ENCODE measurements at places on chromosomes 3 and 15.

GRCh38 chr15:27183201-27183600 is 212.2 kb downstream of the GABRG3 start:
- DNase-seq = no peak

DNA sequence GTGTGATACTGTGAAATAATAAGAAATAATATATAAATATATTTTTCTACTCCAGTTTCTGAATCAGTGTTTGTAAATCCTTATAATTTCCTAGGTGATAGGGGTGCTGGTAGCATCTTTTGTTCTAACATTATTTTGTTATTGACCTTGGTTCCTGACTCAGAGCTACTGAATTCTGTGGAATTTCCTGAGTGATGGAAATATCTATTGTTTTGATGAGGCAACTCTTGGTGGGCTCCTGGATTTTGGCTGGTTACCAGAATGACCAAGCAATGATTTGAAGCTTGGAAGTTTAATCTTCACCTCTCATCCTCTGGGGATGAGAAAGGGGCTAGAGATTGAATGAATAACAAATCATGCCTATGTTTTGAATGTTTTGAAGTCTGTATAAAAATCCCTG is 377.3 kb downstream of the LPP start:
- no peak for DNase-seq

- DNase-seq = no peak
These were observed 30.2 kb upstream of the GREM1 start for GRCh38 chr15:32687556-32687955.

GRCh38 chr3:152069871-152070270 is 196.4 kb downstream of the SUCNR1 start:
- DNase-seq = no peak

GRCh38 chr3:46748170-46748569 is 30.5 kb upstream of the PRSS50 start:
- no peak for DNase-seq

DNA sequence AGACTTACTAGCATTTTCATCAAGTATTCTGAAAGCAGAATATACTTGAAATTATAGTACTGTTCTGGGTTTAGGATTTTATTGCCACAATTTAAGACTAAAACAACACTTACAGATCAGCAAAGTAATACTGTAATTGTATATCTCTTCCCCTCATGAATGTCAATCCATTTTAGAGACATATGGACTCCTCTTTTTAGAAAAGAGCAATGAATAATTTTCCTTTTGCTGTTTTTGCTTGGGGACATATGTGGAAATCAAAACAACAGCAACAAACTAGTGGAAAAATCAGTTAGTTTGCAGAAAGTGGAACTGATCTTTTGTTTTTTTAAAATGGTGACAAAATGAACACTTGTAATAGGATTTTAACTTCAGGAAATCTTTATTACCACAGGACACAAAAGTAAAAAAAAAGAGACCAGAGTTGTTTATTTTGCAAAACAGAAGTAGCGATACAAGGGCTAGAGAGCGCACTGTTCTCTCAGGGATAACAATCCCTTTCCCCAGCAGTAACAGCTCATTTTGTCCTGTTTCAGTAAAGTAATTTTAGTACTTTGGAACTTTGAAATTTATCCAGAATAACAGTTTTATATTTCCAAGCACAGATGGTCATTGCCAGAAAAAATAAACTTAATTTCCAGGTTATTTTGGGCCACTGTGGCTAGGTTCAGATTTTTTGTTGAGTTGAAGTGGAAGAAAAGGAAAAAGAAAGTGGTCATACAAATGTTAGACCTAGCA is 17.1 kb downstream of the LEKR1 start:
- no peak for DNase-seq

GRCh38 chr3:72158639-72159326 is 373.8 kb upstream of the PROK2 start:
- no peak for DNase-seq

- DNase-seq = no peak
These were observed 199.6 kb upstream of the CHRM5 start for GRCh38 chr15:33768670-33769190.

GRCh38 chr15:80259942-80260510 is 8.0 kb upstream of the CTXND1 start:
- DNase-seq = peak; percentile 22

- no peak for DNase-seq
These were observed 21.2 kb downstream of the UBE2Q2 start for GRCh38 chr15:75864213-75865059.
